ENCODE measurements at places on chromosomes 7 and 10.

DNA sequence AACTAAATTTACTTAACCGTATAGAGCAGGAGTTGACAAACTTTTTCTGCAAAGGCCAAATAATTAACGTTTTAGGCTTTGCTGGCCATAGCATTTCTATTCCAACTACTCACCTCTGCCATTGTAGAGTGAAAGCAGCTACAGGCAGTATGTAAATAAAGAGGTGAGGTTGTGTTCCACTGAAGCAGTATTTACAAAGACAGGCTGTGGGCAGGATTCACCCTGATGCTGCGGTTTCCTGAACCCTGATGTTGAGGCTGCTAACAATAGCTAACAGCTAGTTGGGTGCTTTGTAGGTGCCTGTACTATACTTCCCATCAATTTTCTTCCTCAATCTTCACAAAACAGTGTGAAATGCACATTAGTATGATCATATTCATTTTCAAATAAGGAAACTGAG, 47.0 kb upstream of the LAMB1 start:
- H3K4me1 ChIP-seq: no peaks in the 10 kb centered on the region
- H3K36me3 ChIP-seq: no peaks in the 10 kb centered on the region
- H3K27ac ChIP-seq: no peak overlapping the region
- H3K27me3 ChIP-seq: no peaks in the 10 kb centered on the region
- DNase-seq: no peak

DNA sequence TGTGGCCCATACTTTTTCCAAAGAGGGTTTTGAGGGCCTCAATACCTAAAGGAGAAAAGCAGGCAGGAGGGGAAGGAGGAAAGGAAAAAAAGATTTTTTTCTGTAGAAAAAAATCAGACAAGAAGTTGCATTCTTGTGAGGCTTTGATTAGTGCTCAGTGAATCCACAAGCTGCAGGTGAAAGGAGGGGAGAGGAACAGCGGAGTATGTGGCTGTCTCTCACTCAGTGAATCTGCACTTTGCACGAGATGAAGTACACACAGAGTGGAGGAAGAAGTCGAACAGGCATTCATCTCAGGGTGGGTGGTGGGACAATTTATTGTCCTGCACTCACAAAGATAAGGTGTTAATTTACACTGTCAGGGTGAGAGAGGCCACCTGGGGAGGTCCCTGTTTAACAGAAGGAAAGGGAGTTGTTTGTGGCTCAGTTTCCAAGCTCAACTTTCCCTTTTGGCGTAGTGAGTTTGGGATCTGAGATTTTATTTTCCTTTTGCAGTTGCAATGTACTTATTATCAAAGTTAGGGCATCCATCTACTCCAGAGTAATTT, 49.0 kb upstream of the VIPR2 start:
- H3K27ac ChIP-seq: no peak overlapping the region
- no peaks in the 10 kb centered on the region for H3K27me3 ChIP-seq
- DNase-seq: no peak
- H3K36me3 ChIP-seq: no peaks in the 10 kb centered on the region
- no peaks in the 10 kb centered on the region for H3K4me1 ChIP-seq
- H3K4me3 ChIP-seq: no peak overlapping the region

DNA sequence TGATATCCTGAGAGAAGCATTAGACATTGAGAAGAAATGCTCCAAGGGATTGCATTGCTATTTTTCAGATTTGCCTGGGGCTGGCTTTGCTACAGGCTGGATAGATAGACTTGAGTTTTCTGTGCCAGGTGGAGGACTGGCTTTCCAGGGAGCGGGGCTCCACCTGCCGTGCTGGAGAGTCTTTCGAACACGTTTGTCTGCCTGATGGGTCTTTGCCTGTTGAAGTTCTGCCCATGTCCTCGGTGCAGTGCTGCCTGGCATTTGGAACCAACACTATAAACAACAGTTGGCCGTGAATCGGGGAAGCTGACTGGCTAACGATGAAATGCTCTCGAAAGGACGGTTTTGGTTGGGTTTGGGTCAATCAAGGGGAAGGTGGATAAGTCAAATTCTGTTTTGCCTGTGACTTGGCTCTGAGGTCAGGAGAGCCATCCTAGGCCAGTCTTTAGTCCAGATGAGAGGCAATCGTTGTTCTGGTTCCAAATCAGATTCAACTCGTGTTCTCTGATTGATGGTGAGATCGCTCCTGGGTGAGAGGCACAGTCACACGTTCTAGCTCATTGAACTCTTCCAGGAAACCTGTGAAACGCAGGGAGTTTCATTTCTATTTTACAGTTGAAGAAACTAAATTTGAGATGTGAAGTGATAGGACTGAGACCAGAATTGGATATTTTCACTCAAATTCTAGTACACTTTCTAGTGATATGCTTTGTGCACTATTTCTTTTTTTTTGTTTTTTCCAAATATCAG, 599.0 kb downstream of the TYW1 start:
- no peak for DNase-seq
- H3K27ac ChIP-seq: no peak overlapping the region
- no peak overlapping the region for H3K4me3 ChIP-seq
- H3K27me3 ChIP-seq: no peaks in the 10 kb centered on the region
- H3K36me3 ChIP-seq: no peaks in the 10 kb centered on the region
- no peaks in the 10 kb centered on the region for H3K4me1 ChIP-seq

DNA sequence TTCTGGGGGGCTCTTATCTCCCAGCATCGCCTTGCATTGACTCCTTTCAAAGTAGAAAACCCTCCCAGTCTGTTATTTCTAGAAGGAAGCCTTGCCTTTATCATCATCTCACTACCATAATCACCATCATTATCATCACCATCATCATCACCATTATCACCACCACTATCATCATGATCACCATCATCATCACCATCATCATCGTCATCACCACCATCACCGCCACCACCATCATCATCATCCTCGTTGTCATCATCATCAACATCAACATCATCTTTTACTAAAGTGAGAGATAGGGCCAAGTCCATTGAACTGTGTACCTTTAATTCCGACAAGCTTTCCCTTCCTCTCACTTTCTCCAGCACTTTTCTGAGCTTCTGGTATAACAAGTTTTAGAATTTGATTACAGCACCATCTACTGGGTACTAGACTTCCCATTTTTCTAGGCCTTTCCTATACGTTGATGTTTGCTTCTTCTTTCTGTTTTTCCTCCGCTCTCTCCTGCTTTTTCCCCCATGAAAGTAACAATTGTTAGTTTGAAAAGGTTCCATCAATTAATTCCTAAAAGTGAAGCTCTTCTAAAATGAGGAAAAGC, 226.4 kb downstream of the BUB3 start:
- H3K36me3 ChIP-seq: no peaks in the 10 kb centered on the region
- H3K4me3 ChIP-seq: no peak overlapping the region
- no peak for DNase-seq
- H3K27me3 ChIP-seq: no peaks in the 10 kb centered on the region
- H3K27ac ChIP-seq: no peak overlapping the region

- H3K4me3 ChIP-seq: no peak overlapping the region
- H3K36me3 ChIP-seq: no peaks in the 10 kb centered on the region
- no peak overlapping the region for H3K27ac ChIP-seq
- no peaks in the 10 kb centered on the region for H3K27me3 ChIP-seq
Observed at GRCh38 chr7:29277436-29278215, 83.1 kb downstream of the CHN2 start.

DNA sequence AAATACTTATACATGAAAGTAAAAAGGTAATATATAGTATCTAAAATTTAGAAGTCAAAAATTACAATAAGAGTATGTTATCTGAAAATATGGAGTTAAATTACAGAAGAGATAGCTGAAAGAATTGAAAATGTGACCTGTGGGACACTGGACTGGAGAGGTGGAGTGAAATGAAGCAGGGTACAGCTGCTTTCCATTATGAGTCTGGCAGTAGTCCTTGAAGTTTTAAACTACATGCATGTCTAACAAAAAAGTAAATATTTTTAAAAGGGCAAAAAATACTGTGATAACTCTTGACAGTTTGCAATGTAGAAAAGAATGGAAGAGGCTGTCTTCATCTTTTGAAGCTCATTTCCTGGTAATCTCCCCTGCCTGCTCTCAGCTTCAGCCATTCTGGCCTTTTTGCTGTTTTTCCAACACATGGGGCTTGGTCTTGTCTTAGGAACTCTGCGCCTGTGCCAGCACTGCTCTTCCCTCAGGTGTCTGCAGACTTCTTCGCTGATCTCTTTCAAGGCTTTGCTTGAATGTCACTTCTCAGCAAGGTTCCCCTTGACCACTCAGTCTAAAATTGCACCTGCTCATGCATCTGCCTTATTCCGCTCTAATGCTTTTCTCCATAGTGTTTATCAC, 36.9 kb downstream of the PTPRZ1 start:
- H3K4me3 ChIP-seq: no peak overlapping the region
- no peak overlapping the region for H3K27ac ChIP-seq
- H3K27me3 ChIP-seq: no peaks in the 10 kb centered on the region
- H3K4me1 ChIP-seq: no peaks in the 10 kb centered on the region

- no peak overlapping the region for H3K27ac ChIP-seq
- no peaks in the 10 kb centered on the region for H3K27me3 ChIP-seq
- no peak for DNase-seq
- no peak overlapping the region for H3K4me3 ChIP-seq
- no peaks in the 10 kb centered on the region for H3K36me3 ChIP-seq
- no peaks in the 10 kb centered on the region for H3K4me1 ChIP-seq
Observed at GRCh38 chr7:108030516-108030915, 27.6 kb upstream of the LAMB1 start.

DNA sequence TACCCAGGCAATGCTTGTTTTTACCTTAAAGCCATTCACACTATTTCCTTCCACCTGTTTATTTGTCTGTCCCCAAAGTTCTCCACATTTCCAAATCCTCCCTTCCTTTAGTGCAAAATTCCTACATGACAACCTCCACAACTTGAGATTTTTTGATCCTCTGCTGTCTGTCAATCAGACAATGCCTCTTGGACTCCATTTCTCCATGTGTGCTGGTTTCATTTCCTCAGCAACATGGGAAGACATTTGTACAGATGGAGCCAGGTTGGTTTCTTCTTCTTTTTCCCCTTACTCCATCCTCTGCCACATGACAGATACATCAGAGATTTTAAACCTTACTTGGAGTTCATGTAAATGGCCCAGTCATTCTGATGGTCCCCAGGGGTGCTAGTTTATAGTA, 19.1 kb upstream of the GIMAP2 start:
- H3K4me1 ChIP-seq: no peaks in the 10 kb centered on the region
- DNase-seq: no peak
- H3K27me3 ChIP-seq: no peaks in the 10 kb centered on the region
- H3K4me3 ChIP-seq: no peak overlapping the region
- H3K36me3 ChIP-seq: no peaks in the 10 kb centered on the region
- H3K27ac ChIP-seq: no peak overlapping the region

All from gastrocnemius medialis (tissue), 4 donors.